ENCODE measurements at places on chromosomes 16 and 17. TPM values are rescaled to one million over a fixed set of nuclear protein-coding genes. Genes with fewer than 3 reads are reported as not detected.

GRCh38 chr17:72515291-72516065 lies 394.7 kb downstream of the SOX9 start:
- DNase-seq, result peak; percentile 87

The GSDMA gene
- polyA plus RNA-seq, result not detected

The PRSS36 gene
- 0.20 TPM for polyA plus RNA-seq

- no peak for DNase-seq
Measured at GRCh38 chr16:20359997-20360396, 7.5 kb upstream of the UMOD start.

The ZG16B gene
- polyA plus RNA-seq, result not detected

The TNK1 gene
- 0.15 TPM for polyA plus RNA-seq

DNA sequence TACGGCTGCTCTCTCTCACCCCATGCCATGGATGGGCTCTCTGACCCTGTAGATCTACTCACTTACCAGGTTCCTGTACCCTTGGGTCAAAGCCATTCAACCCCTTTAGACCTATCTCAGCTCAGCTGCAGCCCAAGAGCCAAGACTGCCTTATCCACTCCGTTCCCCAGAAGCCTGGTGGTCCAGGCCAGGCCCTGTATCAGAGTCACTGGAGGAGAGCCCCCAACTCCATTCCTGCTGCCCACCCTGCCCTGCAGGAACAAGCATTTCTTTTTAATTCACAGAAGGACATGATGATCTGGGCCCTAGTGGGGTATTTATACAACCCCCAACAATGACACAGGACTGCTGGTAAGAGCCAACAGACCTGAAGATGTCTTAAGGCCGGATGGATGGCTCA lies 76.8 kb downstream of the AIPL1 start:
- no peak for DNase-seq

The CLEC3A gene
- polyA plus RNA-seq, result not detected

DNA sequence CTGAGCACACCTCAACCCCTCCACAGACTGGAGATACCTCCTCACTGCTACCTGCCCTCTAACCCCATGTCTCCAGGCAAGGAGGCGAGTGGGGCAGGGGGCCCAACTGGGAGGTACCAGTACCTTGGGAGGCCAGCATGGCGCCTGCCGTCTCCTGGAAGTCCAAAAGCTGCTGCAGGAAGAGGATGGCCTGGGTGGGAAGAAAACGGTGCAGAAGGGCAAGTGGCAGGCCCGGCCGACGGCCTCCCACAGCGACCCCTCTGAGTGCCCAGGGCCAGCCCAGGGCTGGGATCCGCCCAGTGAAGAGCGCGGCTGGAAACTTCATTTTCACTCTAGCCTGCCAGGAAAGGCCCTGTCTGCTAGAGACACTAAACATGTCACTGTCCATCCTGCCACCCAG lies 8.5 kb downstream of the ZACN start:
- no peak for DNase-seq

The TM4SF5 gene
- not detected for polyA plus RNA-seq

DNA sequence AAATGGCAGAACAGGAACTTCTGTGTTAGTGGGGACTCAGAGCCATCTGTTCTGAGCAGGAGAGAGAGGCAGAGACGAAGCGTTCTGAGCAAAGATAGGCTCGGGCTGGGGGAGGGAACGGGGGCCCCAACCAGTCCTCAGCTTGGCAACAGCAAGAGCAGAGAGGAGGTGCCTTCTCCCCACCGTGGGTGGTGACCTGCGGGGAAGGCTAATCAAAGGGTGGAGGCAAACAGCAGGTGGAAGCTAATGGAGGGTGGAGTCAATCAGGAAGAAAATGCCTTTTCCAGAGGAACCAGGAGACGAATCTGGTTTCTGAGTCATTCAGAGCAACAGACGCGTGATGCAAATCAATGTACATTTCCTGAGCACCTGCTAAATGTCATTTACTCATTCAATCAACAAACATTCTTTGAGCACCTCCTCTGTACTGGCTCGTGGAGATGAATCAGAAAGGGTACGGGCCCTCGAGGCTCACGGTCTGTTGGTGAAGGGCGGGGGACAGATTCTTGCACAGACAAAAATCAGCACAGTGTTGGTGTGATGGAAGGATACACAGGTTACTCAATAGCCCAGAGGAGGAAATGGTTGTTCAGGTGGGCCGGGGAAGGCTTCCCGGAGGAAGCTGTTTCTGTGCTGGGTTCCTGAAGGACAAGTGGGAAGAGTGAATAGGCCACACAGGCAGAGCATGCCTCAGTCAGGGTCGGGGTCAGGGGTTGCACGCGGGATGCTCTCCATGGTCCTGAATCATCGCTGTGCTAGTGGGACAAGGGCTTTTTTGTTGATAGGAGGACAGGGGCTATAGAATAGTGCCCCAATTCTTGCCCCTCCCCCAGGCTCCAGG lies 5.7 kb upstream of the SPNS2 start:
- DNase-seq, result peak; percentile 20

GRCh38 chr17:32503251-32504165 lies 16.7 kb downstream of the CDK5R1 start:
- DNase-seq, result peak; percentile 10

The CSH1 gene
- polyA plus RNA-seq, result not detected

The CTF1 gene
- polyA plus RNA-seq, result 8.8 TPM

- no peak for DNase-seq
Measured at GRCh38 chr16:7513429-7513828, 180.8 kb downstream of the RBFOX1 start.

DNA sequence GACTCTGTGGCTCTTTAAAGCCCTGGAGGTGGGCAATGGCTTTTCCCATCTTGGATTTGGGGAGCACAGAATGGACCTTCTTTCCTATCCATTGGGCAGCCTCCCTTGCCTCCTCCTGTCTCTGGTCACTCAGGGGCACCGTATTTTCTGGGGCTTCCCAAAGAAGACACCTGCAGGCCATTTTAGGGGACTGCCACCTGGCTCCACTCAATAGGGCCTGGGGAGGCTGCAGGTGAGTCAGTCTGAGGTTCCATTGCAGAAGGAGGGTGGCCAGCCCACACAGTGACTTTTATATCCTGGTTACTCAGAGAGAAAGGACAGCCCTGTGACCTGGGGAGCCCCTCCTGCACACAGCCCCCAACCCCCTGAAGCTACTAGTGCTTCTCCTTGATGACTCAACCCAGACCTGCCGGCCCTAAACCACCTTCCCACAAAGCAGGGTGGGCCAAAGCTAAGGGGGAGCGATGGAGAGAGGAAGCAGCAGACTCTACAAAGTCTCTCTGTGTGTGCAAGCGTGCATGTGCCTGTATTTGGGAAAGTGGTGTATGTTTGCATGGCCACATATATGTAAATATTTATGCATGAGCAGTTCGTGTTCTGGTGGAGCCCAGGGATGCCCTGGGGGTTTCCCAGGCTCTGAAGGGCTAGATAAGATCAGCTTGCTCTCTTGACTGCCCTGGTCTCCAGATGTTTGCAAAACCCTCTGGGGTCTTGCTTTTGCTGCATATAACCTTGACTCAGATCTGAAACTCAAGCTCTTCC lies 5.0 kb downstream of the CX3CL1 start:
- DNase-seq, result no peak

- DNase-seq, result peak; percentile 16
Measured at GRCh38 chr16:57637020-57637419, 8.6 kb downstream of the ADGRG1 start.

DNA sequence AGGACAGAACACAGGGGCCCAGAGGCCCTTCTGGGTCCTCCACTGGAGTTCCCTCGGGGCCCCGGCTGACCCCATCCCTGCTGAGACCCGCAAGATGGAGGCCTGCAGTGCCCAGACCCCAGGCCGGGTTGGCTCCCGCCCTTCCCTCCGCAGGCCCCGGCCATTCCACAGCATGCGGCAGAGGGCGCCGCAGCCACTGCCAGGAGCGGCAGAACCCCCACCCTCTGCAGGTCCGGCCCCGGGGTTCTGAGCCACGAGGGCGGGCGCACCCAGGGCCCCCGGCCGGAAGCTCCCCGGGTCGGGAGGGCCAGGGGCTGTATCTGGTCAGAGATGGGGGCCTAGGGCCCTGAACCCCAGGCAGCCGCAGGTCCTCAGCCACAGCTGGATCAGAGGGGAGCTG lies 2.4 kb upstream of the PERCC1 start:
- DNase-seq, result no peak

- no peak for DNase-seq
Measured at GRCh38 chr17:42873315-42873714, 22.3 kb downstream of the AOC3 start.

DNA sequence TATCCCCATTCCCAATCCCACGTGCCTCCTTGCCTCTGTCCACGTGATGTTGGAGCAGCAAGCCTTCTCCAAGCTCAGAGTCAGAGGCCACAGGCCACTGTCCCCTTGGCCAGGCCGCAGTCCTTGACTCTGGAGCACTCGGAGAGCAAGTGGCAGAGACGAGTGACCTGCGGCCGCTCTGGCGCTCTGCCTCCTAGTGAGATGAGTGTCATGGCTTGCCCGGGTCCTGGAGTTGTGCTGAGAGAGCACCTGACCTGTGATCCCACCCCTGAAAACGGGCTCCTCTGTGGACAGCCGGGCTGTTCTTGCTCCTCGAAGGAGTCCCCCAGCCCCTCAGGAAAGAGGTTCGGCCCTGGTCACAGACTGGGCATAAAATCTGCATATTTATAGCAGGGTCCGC lies 10.0 kb upstream of the FASN start:
- no peak for DNase-seq

The CCDC40 gene
- 0.96 TPM for polyA plus RNA-seq

DNA sequence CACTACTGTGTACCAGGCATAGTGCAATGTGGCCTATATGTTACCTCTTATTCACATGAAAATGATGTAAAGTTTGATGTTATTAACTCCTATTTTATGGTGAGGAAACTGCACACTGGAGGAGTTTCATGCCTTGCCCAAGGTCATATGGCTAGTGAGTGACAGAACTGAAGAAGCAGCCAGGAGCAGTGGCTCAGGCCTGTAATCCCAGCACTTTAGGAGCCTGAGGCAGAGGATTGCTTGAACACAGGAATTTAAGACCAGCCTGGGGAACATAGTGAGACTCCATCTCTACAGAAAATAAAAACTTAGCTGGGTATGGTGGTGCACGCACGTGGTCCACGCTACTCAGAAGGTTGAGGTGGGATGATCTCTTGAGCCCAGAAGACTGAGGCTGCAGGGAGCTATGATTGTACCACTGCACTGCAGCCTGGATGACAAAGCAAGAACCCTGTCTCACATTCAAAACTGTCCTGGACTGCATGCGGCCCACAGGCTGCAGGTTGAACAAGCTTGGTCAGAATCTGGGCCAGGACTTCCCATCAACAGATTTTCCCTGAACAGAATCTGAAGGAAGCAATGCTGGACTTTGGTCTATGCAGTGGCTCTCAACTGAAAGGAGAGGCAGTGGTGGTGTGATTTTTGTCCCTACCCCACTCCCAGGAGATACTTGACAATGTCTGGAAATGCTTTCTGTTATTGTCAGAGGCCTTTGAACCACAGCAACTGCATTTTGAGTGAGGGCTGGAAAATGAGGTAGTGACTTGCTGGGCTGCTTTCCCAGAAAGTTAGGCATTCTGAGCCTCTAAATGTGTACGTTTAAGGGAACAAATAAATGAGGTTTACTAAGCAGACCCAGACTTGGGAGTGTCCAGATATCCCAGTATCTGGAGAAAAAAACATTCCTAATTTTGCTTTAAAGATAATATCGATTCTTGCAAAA lies 479.5 kb downstream of the TMEM114 start:
- no peak for DNase-seq

GRCh38 chr17:60229188-60229802 lies 79.5 kb downstream of the CA4 start:
- DNase-seq, result peak; percentile 34

DNA sequence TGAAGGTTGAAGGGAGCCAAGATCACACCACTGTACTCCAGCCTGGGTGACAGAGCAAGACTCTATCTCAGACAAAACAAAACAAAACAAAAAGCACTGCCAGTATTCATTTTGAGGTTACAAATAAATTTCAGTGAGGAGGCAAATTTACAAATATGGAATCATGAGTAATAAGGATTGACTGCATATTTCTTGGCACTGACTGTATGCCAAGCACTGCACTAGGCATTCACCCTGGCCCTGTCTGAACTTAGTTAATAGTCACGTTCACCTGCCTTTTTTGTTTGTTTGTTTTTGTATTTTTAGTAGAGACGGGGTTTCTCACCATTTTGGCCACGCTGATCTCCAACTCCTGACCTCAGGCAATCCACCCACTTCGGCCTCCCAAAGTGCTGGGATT lies 5.1 kb downstream of the LDAF1 start:
- DNase-seq, result no peak

DNA sequence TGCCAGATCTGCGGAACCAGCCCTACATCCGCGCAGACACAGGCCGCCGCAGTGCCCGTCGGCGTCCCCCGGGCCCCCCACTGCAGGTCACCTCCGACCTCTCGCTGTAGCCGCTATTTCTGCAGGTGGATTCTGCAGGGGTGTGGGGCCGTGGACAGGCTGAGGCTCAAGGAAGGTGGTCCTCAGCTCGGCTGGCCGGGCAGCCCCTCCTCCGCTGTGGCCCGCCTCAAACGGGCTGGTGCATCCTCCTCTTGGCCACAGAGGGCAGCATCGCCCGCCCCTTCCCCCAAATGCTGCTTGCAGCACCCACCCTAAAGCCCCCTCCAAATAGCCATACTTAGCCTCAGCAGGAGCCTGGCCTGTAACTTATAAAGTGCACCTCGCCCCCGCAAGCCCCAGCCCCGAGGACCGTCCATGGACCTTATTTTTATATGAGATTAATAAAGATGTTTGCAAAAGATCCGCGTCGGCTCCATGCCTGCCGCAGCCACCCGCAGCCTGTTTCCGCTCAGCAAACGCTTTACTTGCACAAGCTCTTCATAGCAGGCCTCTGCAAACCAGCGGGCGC lies 14.9 kb downstream of the SPATA32 start:
- DNase-seq, result peak; percentile 15

- peak; percentile 99 for DNase-seq
Measured at GRCh38 chr17:35433075-35433894, 985 bp upstream of the SLFN12 start.

DNA sequence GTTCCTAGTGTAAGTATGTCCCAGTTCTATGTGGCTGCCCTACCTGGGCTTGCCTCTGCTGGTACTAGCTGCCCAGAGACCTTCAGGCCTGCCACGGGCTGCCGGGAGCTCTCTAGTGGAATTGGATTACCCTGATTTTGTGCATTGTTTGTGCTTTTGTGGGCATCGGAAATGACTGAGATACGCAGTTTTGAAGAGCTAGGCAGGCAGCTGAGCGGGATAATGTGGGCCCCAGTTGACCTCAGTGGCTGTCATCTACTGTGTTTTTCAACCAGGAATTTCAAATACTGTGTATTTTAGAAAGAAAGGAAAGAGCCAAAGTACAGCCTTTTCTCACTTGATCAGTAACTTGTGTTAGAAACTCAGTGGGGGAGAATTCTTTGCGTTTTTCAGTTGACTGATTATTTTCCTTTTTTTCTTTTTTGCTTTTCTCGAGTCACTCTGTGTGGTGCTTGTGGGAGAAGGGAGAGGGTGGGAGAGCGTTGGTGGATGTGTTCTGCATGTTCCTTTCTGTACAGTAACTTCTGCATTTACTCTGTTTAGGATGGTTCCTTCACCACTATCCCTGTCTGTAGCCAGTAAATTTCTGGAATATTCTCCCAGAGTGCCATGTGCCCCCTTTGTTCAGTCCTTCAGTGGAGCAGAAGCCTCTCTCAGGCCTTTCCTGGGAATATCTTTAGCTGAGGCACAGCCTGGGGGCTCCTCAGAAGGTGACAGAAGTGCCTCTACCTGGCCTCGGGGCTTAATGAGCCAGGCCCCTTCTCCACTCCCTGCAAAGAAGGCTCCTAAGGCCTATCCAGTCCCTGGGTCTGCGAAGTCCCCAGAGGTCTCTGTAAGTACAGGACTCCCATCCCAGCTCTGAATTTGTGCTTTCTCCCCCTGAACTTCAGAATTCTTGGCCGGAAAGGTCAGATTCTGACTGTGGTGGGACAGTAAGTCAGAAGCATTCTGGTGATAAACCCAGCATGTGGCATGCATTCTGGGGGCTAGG lies 15.0 kb upstream of the SLC12A3 start:
- DNase-seq, result peak; percentile 66
